Activated CD4-positive, alpha-beta T cell treated with anti-CD3 and anti-CD28 coated beads for 1 hour (primary cell): ENCODE measurements at places on chromosomes 3 and 15.

- DNase-seq, result no peak
Measured at GRCh38 chr3:136950623-136951022, 7.2 kb upstream of the IL20RB start.

- no peak for DNase-seq
Measured at GRCh38 chr3:153903430-153903829, 217.8 kb upstream of the ARHGEF26 start.

DNA sequence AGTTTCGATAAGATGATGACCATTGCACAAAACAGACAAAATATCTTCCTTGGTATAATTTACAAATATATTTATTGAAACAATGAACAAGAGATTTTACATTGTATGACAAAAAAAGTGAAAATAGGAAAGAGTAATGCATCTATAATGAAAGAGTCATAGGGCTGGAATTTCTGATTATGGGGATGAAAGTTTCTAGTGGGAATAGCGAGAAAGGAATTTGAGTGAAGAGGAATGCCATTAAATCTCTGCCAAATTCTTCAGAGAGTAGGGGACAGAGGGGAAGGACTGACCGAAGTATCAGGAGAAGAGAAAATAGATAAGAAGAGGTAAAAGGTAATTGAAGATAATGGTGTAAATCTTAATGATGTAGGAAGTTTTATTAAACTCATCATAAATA is 125.4 kb downstream of the VGLL3 start:
- DNase-seq, result no peak

DNA sequence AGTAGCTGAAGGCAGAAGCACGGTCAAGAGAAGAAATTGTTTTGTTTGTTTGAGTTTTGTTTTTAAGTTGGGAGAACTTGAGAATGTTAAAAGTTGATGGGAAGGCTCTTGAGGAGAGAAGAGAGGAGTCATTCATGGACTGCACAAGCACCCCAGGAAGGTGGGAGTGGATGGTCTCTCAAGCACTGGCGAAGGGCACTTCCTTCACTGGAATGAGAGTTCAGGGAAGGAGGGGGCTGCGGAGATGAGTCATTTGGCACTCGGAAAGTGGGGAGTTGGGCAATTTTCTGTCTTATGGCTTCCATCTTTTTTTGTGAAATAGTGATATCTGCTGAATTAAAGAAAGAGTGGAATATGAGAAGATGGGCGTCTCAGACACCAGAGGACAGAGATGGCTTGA is 66.0 kb downstream of the ATP13A4 start:
- no peak for DNase-seq

DNA sequence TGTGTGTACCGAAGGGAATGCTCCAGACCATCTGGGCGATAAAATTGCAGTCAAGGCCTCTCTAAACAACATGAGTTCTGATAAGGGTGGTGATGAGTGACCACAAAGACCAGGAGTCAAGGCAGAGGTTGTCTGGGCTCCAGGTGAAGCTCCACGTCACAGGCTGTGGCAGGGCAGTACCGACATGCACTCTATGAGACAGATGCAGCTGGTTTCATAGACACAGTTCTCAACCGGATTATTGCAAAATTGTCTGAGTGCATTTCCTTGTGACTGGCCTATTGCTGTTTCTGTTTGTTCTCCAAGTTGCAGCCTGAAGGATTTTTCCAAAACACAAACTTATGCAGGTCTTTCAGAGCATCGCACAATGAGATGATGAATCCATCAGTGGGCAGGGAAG is 157.5 kb upstream of the HES1 start:
- DNase-seq, result no peak

DNA sequence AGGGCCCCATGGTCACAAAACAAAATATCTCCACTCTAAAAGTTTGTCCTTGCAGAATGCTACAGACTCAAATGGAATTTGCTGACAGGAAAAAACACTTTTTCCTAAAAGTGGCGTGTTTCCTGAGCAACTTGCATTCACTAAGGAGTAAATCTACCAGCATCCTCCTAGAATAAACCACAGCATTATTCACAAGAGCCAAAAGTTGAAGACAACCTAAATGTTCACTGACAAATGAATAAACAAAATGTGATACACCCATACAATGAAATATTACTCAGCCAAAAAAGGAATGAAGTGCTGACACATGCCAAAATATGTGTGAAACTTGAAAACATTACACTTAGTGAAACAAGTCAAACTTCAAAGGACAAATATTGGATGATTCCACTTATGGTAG is 28.9 kb downstream of the ITGB5 start:
- DNase-seq, result no peak

- no peak for DNase-seq
Measured at GRCh38 chr15:70088887-70089691, 8.6 kb downstream of the TLE3 start.
